Astrocyte (in vitro differentiated cells and primary cell): ENCODE measurements at places on chromosomes 5 and 9. TPM values are rescaled to one million over a fixed set of nuclear protein-coding genes. Genes with fewer than 3 reads are reported as not detected.
A peak's percentile ranks its signal among the peaks of the same experiment; 100 is the strongest.

DNA sequence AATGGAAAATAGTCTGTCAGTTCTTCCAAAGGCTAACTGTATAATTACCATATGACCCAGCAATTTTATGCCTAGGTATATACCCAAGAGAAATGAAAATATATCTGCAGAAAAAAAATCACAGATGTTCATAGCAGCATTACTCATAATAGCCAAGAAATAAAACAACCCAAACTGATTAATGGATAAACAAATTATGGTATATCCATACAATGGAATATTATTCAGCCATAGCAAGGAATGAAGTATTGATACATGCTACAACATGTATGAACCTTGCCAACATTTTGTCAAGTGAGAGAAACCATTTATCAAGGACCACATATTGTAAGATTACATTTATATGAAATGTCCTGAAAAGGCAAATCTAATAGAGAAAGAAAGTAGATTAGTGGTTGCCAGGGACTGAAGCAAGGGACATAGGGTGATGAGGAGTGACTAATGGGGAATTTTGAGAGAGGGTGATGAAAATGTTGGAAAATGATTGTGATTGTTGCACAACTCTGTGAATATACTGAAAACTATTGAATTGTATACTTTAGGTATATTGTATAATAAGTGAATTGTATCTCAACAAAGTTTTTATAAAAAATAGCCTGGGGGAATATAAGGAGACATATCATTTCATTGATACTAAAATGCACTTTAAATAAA is 114.4 kb downstream of the PBX3 start:
- DNase-seq: no peak
- H3K36me3 ChIP-seq: no peaks in the 10 kb centered on the region
- H3K27me3 ChIP-seq: no peaks in the 10 kb centered on the region
- no peak overlapping the region for H3K4me3 ChIP-seq
- no peaks in the 10 kb centered on the region for H3K4me1 ChIP-seq

DNA sequence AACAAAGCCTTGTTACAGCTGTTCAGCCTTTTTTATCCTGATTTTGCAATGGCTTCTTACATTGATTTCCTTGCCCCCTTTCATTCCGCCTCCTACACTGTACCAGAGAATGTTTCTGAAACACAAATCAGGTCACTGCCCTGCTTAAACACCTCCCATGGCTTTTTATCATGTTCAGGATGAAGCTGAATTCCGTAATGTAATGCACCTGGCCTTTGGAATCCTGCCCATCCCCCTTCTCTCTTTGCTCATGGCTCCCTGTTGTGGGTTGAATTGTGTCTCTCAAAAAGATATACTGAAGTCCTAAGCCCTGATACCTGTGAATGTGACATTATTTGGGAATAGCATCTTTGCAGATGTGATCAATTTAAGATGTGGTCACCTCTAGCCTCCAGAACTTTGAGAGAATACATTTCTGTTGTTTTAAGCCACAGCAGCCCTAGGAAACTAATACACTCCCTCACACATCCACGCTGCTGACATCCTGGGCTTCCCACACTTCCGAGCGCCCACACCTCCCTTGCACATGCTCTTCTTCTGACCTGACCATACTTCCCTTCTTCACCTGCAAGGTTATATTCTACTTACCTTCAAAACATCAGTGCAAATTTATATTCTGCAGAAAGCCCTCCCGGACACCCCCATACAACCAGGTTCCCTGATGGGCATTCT is 101.2 kb downstream of the DNAH5 start:
- H3K36me3 ChIP-seq: no peaks in the 10 kb centered on the region
- no peaks in the 10 kb centered on the region for H3K4me1 ChIP-seq
- H3K27me3 ChIP-seq: no peaks in the 10 kb centered on the region

DNA sequence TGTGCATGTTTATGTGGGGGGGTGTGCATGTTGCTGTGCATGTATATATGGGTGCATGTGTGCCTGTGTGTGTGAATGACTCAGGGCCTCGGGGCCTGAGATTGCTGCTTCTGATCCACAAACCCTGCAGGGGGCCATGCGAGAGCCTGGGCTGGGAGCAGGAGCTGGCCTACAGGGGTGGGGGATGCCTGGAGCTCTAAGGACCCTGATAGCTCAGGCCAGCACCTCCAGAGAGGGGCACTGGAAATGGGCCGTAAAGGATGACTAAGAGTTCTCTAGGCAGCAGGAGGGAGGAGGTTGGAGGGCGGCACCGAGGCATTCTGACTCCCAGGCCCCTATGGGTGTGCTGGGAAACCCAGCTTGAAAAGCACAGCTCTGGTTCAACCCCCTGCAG is 6.9 kb upstream of the UBAC1 start:
- H3K4me3 ChIP-seq: no peak overlapping the region
- peaks cover 3% of the 10 kb centered on the region for H3K27me3 ChIP-seq
- DNase-seq: no peak
- peaks cover 4% of the 10 kb centered on the region for H3K4me1 ChIP-seq
- H3K27ac ChIP-seq: no peak overlapping the region

- DNase-seq: peak; percentile 6
- H3K4me1 ChIP-seq: peaks cover 11% of the 10 kb centered on the region
- H3K4me3 ChIP-seq: no peak overlapping the region
- H3K36me3 ChIP-seq: no peaks in the 10 kb centered on the region
Measured at GRCh38 chr9:26169708-26170107, 491.5 kb upstream of the TUSC1 start.

GRCh38 chr5:107781451-107781850 is 110.7 kb upstream of the EFNA5 start:
- no peak overlapping the region for H3K27ac ChIP-seq
- no peaks in the 10 kb centered on the region for H3K27me3 ChIP-seq
- DNase-seq: peak; percentile 67
- H3K36me3 ChIP-seq: no peaks in the 10 kb centered on the region
- no peak overlapping the region for H3K4me3 ChIP-seq
- H3K4me1 ChIP-seq: no peaks in the 10 kb centered on the region

GRCh38 chr5:71924980-71925379 is 182.3 kb upstream of the MAP1B start:
- no peaks in the 10 kb centered on the region for H3K36me3 ChIP-seq
- H3K4me1 ChIP-seq: peaks cover 26% of the 10 kb centered on the region
- H3K27ac ChIP-seq: peak overlapping the region; percentile 50

GRCh38 chr5:56056875-56057274 is 62.1 kb upstream of the IL6ST start:
- H3K27me3 ChIP-seq: peaks cover 26% of the 10 kb centered on the region
- no peak overlapping the region for H3K4me3 ChIP-seq
- H3K27ac ChIP-seq: no peak overlapping the region
- DNase-seq: no peak
- H3K4me1 ChIP-seq: peaks cover 13% of the 10 kb centered on the region

DNA sequence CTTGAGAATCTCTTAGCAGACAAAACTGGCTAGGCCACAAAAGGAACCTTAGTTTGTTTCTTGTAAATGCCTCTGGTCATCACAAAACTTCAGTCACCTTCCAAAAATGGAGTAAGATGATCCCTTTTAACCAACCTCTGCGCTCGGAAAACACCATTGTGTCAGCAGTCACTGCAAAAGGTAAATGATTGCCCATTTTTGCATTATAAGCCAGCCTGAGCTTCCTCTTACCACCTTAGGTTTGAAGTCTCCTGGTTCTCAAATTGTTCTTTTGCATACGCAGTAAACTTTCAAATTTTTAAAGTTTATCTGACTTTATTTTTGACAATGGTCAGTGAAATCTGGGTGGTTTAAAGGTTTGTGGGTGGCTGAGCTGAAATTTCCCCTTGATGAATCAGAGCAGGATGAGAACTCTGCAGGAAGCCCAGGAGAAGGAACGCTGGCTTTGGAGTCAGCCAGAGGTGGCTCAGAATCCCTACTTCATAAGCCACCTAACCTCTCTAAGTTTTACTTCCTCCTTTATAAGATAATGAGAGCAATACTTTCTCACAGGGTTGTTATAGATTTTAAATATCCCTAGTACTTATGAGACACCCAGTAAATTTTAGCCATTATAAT is 131.4 kb downstream of the MED10 start:
- H3K4me1 ChIP-seq: no peaks in the 10 kb centered on the region
- no peak overlapping the region for H3K27ac ChIP-seq
- no peaks in the 10 kb centered on the region for H3K27me3 ChIP-seq

DNA sequence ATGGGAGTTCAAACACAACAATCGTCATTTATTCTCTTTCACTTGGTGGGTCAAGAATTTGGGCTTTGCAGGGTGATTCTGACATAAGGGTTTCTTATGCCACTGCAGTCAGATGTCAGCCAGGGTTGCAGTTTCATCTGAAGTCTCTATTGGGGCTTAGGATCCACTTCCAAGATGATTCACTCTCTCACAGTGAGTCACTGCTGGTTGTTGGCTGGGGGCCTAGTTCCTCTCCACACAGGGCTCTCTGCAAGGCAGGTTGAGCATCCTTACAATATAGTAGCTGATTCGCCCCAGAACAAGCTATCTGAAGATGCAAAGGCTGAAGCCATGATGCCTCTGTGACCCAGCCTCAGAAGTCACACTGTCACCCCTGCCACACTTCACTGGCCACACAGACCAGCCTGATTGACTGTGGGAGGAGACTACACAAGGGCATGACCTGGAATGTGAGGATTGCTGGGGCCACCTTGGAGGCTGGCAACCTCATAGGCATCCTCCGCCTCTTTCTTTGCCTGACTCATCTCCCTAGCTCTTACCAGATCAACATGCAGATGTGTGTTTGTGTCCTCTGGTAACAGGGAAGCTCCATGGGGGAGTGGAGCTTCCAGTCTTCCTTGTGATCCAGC is 4.5 kb upstream of the CARD19 start:
- peak; percentile 87 for DNase-seq
- no peaks in the 10 kb centered on the region for H3K36me3 ChIP-seq
- H3K4me3 ChIP-seq: no peak overlapping the region
- H3K27ac ChIP-seq: peak overlapping the region; percentile 42

- no peak overlapping the region for H3K4me3 ChIP-seq
- H3K4me1 ChIP-seq: no peaks in the 10 kb centered on the region
- no peak overlapping the region for H3K27ac ChIP-seq
- no peak for DNase-seq
- H3K36me3 ChIP-seq: no peaks in the 10 kb centered on the region
Measured at GRCh38 chr5:155564541-155564940, 551.0 kb downstream of the KIF4B start.

DNA sequence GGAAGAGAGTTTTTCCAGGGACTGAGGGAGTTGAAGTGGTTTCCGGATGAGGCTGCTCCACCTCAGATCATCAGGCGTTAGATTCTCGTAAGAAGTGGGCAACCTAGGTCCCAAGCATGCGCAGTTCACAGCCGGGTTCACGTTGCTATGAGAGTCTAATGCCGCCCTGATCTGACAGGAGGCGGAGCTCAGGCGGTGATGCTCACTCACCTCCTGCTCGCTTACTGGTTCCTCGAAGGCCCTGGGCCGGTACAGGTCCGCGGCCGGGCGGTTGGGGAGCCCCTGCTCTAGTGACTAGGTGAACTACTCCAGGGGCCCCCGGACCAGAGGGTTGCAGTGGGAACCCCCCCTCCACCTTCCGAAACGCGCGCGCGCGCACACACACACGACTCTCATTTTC is 997 bp upstream of the RNF130 start:
- H3K4me1 ChIP-seq: peaks cover 11% of the 10 kb centered on the region
- H3K27ac ChIP-seq: no peak overlapping the region
- no peaks in the 10 kb centered on the region for H3K36me3 ChIP-seq

The TAF11L5 gene
- total RNA-seq: not detected in 2 replicates

The OR1Q1 gene
- not detected in 2 replicates for total RNA-seq

The SOX30 gene
- 0.14 and 0.19 TPM in 2 replicates for total RNA-seq

The ARHGEF28 gene
- 8.1 and 8.5 TPM in 2 replicates for total RNA-seq
